GM23248 (cell line): ENCODE measurements at places on chromosomes 7 and 10. TPM values are rescaled to one million over a fixed set of nuclear protein-coding genes. Genes with fewer than 3 reads are reported as not detected.
A peak's percentile ranks its signal among the peaks of the same experiment; 100 is the strongest.

DNA sequence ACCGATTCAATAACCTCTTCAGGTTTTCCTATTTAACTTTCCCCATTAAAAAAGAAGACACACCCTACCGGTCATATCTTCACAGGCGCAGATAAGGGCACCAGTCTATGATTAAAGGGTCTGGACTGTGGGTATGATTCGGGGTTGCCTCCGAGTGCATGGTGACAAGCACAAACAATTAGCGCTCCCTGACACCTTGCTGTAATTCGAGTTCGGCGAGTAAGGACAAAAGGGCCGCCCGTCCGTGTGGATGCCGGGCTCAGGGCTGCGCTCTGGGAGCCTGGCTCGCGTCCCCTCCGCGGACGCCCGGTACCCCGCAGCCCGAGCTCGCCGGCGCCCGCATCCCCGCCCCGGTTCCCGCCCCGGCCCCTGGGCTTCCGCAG lies 111.9 kb upstream of the RHEB start:
- DNase-seq, result peak; percentile 68

- no peak for DNase-seq
These were observed 68.5 kb upstream of the BMPER start for GRCh38 chr7:33836797-33837355.

DNA sequence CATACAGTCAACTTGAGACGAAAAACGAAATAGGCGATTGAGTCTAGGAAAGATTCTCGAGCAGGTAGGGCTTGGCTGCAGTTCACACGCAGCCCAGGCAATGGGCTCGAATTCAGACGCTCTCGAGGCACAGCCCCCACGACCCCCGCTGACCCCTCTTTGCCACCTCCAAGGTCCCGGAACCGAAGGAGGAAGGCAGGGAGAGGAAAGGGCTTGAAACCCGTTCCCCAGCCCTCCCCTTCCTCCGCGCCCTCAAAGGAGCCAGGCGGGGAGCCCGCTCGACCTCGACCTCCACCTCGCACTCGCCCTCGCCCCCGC lies 441 bp downstream of the CCDC186 start:
- peak; percentile 39 for DNase-seq

- DNase-seq, result no peak
These were observed 27.9 kb downstream of the ADCYAP1R1 start for GRCh38 chr7:31079824-31080511.

The ASB4 gene
- total RNA-seq, result not detected in 2 replicates

The TMEM270 gene
- not detected in 2 replicates for total RNA-seq

DNA sequence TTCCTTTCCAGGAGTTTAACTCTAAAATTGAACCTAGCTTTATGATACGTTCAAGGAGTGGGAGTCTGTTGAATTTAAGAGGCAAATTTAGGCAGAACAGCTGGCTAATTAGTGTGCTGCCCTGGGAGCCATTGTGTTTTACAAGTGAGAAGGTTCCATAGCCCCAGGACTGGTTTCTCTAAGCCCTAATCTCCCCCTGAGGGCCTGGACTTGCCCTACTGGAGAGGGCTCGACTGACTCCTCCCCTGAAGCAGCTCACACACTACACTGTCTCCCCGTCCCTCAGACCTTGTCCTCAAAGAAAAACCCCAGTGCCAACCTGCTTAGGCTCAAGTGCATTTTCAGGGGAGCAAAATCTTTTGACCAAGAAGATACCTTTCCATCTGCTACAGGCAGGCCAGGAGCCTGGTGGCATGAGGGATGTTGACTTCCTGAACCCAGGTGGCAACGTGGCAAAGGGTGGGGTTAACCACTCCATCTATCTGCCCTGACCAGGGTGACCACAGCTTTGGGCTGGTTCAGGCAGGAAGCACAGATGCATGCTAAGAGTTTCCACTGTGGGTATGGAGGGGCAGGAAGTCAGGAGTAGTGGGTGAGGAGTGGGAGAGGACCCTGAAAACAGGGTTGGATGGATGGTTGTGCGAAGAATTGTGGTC lies 68.9 kb upstream of the CARD11 start:
- DNase-seq, result no peak

The HYAL4 gene
- total RNA-seq, result not detected in 2 replicates

DNA sequence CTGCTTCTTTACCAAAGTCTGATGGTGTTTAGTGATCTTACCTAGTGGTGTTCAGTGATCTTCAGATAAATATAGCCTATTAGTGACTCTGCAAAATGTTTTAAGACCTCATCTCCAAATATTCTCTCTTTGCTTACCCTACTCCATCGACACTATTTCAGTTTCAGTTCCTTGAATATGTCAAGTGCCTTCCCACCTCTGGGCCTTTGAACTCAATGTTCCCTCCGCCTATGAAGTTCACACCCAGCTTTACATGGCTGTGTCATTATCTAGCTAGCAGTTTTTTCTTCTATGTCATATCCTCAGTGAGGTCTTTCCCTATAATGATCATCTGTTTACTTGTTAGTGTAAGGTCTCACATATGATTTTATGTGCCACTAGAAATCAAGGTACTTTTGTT lies 322.6 kb downstream of the DGKB start:
- DNase-seq, result no peak

The MSANTD7 gene
- total RNA-seq, result 13.8 and 15.9 TPM in 2 replicates

GRCh38 chr7:159227433-159227832 lies 82.8 kb upstream of the VIPR2 start:
- no peak for DNase-seq

DNA sequence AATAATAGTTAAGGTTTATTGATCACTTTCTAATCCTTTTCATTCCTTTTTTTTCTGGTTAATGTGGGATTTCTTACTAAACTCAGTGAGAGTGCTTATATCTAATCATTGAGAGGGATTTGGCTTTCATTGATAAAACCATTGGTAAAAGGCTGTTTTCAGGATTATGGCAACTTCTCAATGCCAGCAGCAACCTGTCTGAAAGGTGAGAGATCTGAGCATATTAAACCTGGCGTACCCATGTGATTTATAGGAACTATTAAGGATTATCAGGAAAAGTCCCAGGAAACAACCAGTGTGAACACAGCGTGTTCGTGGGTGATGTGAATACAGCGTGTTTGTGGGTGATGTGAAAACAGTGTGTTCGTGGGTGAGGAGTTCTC lies 65.9 kb downstream of the PDIA4 start:
- DNase-seq, result no peak

The MMD2 gene
- not detected in 2 replicates for total RNA-seq

- no peak for DNase-seq
These were observed 27.2 kb downstream of the ADCYAP1R1 start for GRCh38 chr7:31079126-31079823.

The SSBP1 gene
- 76.8 and 113 TPM in 2 replicates for total RNA-seq

- no peak for DNase-seq
These were observed 100.8 kb downstream of the DNAJB6 start for GRCh38 chr7:157437519-157438061.

- no peak for DNase-seq
These were observed 24.9 kb upstream of the CACNA2D1 start for GRCh38 chr7:82468435-82468834.

GRCh38 chr7:106768324-106768751 lies 96.7 kb upstream of the PIK3CG start:
- DNase-seq, result peak; percentile 53

- no peak for DNase-seq
These were observed 27.0 kb downstream of the ADRB1 start for GRCh38 chr10:114070710-114071109.
